ENCODE measurements at places on chromosomes 13 and 19.

DNA sequence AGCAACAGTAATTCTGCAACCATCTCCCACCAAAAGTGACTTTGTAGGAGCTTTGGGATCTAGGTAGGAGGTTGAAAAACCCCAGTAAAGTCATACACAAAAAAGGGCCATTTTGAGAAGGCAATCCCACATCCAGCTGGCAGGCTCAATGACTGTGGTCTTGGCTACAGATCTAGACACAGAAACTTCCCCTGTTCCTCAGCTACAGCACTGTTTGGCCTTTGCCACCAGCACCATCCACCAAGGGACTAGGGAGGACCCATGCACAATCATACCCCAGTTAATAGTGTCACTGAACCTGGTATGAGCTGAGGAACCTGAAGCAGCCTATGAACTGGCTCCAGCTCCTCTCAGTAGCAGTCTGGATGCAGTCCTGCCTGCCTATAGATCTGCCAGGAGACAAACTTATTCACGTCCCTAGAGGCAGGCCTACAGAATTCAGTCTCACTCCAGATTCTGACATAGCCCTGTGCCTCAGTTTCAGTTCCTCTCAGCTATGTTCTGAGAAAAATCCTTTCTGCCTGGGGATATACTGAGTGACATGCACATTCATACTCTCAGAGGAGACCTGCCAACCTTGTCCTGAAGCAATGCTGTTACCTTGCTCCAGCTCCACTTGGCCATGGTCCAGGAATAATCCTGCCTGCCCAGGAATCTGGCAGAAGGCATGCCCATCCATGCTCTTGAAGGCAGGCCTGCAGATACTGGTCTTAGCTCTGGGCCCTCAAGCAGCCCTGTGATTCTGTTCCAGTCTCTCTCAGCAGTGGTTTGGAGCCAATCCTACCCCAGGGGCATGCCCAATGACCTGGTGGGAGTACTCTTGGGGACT is 2048.3 kb upstream of the PCDH20 start:
- no peak for DNase-seq

GRCh38 chr13:43652760-43653159 is 134.0 kb downstream of the ENOX1 start:
- no peak for DNase-seq

DNA sequence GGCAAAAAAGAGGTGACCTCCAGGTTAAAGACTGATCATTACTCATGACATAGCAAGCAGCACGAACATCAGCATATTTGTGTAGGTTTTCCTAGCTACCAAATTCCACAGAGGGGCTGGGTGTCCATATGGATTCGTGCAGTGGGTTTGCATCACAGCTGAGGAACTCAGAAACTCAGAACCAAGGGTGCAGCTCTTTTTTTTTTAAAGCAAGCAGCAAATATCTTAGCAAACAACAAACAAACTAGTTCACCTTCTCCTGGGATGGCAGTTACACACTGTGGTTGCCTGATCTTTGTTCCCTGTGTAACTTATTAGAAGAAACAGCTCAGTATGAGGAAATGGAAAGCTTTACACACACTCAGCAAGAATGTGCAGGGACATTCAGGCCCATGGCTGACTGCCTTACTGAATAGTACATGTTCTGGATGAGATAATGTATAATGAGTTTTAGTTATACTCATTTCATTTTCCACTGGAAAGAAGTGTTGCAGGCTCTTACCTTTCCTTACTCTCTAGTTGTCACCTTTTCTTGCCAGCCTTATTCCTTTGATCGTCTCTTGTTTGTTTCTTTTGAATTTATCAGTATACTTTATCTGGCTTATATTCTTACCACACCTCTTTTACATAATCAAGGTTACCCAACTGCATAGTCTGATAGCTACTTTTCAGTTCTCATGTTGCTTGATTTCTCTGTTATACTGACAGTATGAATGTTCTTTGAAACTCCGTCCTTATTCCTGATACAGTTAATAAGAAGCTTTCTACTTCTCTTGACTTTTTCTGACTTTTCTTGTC is 4.3 kb downstream of the NDFIP2 start:
- peak; percentile 94 for DNase-seq

DNA sequence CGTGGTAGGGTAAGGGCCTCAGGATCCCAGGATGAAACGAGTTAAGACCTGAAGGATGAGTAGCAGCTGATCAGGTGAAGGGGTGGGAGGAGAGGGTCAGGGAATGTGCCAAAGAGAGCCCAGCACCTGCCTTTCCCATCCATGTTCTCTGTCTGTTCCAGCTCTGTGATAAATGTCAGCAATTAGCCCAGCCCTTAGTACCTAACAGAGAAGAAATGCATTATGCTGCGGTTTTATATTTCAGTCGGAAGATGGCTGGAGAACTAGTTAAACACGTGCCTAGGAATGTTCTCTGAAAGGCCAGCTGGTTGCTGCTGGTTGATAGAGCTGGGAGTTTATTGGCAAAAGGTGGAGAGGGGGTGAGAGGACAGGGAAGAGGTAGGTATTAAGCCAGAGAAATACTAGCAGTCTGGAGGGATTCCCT is 268.2 kb downstream of the SHISA2 start:
- no peak for DNase-seq

Data from HFFc6 (cell line).